ENCODE measurements at places on chromosomes 1 and 21.

DNA sequence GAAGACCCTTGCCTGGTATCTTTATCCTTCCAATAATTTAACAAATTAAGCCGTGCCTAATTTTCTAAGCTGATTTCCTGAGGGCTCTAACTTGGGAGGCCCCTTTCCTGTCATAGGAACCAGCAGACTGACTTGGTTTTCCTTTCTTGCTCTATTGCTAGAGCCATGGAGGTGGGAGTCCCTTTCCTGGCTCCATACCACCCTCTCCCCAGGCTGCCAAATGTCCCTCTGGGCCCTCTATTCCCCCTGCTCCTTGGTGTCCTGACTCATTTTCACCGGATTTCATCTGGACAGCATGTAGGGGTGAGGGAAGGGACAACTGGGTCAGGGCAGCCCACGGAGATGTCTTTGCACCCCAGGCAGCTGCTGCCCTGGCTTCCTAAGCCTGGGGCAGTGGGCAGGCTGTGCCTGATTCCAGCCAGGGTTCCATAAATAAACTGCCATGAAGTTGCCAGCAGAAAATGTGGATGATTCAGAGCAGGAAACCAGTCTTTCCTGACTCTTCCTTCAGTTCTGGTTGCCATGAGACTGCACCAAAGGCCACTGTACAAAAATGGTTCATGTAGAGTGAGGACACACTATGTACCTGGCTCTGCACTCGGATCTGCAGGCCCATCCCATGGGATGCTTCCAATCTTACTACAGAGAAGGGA is 38.0 kb upstream of the SERBP1 start:
- no peak for DNase-seq

- peak; percentile 75 for DNase-seq
These were observed at the start of gene ENAH for GRCh38 chr1:225652729-225653462. Gene ENAH (minus strand): TSS chr1:225653123. CDS start chr1:225652690, 433 bp downstream.

- DNase-seq: peak; percentile 8
These were observed 128.0 kb downstream of the SETD4 start for GRCh38 chr21:35932232-35932911.

- DNase-seq: no peak
These were observed 162.4 kb upstream of the BEND5 start for GRCh38 chr1:48939042-48939441.

DNA sequence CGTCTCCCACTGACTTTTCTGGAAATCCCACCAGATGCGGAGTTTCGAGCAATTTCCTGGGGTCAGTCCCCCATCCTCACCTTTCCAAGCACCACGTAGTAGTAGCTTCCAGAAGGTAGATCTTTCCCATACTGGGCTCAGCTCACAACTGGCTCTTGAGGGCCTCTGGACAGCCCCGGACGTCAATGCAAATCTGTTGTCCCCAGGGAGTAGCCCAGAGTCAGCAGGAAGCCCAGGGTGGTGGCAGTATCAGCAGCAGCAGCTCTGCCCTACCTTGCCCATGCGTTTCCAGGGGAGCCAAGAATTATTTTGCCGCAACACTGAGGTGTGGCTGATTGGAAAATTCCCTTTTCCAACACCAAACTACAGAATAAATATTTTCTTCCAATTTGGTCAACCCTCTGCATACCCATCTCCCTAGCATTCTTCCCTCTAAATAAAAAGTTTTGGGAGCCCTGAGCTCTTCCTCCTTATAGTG is 70.3 kb downstream of the CD46 start:
- DNase-seq: no peak

GRCh38 chr1:113732802-113733201 is 26.5 kb downstream of the PHTF1 start:
- no peak for DNase-seq

DNA sequence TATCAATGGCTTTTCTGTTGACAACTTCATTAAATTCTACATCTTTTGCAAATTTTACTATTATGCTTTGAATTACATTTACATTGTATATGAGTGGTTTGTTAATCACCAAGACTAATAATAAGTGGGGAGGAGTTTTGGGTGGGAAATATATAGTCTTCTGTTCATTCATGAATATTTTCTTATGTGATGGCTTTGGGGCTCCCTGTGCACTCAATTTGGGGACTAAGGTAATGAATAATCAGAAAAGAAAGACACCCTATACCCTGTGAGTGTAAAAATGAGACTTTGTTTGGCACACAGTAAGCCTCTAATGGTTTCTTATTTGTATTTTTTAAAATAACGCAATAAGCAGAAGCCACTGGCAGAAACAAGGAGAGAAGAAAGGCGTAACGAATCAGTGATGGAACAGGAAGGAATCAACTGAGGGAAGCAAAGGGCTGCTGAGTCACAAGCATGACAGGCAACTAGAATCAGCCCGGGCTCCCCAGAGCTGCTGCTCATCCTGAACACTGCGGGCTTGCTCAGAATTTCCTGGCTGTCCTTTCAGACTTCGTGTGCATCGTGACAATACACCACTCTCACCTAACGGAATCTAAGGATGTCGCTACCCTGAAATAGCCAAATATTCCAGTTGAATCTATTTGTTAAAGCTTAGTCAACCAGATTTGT is 20.8 kb upstream of the RGS2 start:
- DNase-seq: no peak

- DNase-seq: peak; percentile 54
These were observed 116.6 kb upstream of the HIVEP3 start for GRCh38 chr1:42035205-42035829.

GRCh38 chr1:204600968-204601367 is 84.6 kb downstream of the LRRN2 start:
- DNase-seq: no peak

DNA sequence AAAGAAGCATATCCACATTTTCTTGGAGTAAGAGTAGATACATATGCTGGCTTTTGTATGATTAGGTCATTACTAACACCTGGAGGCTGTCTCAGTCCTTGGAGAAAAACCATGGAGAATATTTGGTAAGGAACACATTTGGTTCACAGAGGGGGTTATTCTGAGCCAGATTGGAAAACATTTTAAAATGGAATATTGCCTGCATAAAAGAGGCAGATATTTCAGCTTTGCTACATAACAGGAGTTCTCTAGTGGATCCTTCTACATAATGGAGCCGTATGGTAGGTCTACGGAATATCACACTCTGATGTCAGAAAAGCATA is 415.1 kb downstream of the ADGRL2 start:
- no peak for DNase-seq

DNA sequence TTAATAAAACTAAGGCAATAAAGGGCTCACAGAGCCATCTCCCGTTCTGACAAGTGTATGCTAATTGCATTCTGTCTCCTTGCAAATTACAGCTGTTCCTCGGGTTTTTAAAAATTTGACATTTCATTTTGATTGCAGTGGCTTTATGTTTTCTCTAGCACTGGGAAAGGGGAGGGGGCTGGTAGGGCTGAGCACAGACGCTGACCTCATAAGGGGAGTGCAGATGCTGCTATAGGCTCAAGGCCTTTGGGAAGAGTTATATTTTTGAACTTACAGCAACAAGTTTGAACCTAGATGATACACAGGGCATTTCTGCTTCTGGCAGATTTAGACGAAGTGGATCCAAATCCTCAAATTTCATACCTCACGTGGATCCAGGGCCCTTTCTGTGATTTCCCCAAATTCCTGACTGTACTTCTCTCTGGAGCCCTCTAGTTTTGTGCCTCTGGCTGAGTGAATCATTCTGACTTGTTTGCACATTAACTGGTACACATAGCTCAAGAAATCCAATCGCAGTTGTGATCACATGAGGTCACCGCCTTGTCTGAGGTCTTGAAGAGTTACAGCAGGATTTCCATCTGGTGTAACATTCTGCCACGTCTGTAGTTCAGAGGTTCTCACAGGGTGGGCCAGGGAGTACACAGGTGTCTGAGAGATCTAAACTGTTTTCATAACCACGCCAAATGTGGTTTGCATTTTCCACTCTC is 230.3 kb downstream of the C1orf94 start:
- DNase-seq: no peak

- DNase-seq: no peak
These were observed 1.9 kb downstream of the SH3BGR start for GRCh38 chr21:39453571-39454179.

GRCh38 chr1:172277275-172277674 is 143.2 kb upstream of the C1orf105 start:
- DNase-seq: no peak

- no peak for DNase-seq
These were observed 26.4 kb upstream of the CLIC6 start for GRCh38 chr21:34642211-34643075.

- DNase-seq: no peak
These were observed 27.8 kb downstream of the CBR1 start for GRCh38 chr21:36097427-36098181.

DNA sequence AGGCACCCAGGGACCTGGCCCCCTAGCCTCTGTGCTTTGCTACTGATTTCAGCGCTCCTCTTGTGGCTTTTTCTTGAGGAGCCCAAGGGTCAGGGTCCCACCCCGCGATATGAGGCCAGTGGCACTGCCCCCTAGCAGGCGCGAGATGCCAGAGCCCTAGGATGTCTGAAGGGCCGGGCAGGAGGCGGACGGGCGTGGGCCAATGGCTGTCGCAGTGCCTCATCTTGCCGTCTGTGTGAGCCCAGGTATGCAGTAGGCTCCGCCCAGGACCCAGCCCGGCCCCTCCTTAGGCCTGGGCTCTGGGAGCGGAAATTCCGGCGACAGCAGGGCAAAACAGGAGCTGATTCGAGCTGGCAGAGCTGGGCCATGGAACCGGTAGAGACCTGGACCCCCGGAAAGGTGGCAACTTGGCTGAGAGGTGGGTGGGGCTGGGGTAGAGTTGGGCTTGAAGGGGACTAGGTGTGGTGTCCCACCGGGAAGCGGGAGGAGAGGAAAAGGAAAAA is at the start of gene CNKSR1:
CNKSR1 (plus strand) TSS at position 310 of the 503 bp plus-strand sequence; CDS start at position 367, 57 bp downstream.
- DNase-seq: no peak

GRCh38 chr1:40919475-40920011 is 57.4 kb upstream of the CITED4 start:
- DNase-seq: peak; percentile 57

- DNase-seq: no peak
These were observed 10.7 kb upstream of the HNRNPU start for GRCh38 chr1:244874974-244875579.

DNA sequence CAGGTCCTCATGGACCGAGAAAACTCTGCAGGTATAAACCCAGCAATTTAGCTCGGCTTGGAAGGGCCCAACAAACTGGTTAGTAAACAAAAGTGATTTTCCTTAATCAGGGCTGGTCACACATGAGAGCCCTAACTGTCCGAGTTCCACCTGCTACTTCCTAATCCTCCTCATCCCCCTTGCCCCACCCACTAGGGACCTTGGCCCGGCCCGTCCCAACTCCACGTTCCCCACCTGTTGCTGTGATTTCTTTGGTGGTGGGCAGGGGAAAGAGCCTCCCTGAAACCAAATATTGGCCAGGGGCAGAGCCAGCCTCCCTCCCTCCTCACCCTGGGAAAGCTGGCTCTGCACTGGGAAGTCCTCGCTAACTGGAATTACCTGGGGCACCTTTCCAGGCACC is 304.2 kb upstream of the PROX1 start:
- DNase-seq: no peak

DNA sequence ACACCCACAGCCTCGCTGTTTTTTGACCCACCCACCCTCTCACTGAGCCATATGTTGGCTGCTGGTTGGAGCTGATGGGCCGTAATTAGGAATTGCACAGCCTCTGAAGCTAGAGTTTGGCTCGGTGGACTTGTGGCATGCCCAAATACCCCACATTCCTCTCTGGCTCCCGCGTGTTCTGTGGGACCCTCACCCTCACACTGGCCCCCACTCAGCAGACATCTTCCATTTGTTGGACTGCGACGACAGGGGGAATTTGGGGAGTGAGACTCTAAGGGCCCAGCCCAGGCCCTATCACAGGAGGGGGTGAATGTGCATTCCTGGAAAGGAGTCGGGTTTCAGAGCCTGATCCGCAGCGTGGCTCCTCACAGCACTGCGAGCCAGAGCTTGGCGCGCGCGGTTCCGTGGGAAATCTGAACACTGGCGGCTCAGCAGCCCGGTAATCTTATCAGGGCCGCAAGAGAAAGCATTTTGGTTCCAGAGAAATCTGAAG is 5.2 kb downstream of the RCSD1 start:
- DNase-seq: no peak

- DNase-seq: peak; percentile 18
These were observed 77.0 kb downstream of the CTH start for GRCh38 chr1:70487910-70488665.

- DNase-seq: no peak
These were observed 106.2 kb downstream of the RUNX1 start for GRCh38 chr21:34942911-34943310.

- no peak for DNase-seq
These were observed 22.1 kb downstream of the CLIC4 start for GRCh38 chr1:24767351-24767750.

- no peak for DNase-seq
These were observed 23.7 kb upstream of the DISP1 start for GRCh38 chr1:222791006-222791710.

DNA sequence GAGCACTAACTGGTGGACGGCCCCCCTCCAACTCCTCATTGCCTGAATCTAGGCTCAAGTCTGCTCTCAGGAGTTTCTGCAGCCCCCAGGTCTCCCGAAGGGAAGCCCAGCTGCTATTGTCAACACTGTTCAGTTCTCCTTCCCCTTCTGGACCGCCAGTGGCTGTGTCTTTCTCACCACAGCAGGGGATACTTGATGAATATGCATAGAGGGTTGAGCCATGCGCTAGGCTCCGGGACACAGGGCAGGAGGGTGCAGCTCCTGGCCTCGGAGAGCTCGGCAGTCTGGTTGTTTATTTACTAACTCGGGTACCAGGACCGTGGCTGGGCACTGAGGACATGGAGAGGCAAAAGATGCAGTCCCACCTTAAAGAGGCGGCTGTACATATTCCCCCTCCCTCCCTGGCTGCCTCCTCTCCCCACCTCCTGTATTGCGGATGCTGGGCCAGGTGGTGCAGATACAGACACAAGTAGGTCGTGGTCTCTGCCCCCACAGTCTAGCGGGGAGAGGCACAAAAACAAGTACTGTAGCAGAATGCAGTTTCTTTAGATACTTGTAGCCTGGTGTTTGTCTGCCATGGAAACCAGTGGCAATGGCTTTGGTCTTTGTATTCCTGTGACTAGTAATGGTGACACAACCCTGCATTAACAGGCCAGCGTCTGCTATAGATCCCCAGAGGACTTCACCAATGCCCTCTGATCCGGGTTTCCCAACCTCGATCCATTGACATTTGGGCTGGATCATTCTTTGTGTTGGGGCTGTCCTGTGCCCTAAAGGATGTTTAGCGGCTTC is 26.2 kb downstream of the ARHGEF10L start:
- no peak for DNase-seq

DNA sequence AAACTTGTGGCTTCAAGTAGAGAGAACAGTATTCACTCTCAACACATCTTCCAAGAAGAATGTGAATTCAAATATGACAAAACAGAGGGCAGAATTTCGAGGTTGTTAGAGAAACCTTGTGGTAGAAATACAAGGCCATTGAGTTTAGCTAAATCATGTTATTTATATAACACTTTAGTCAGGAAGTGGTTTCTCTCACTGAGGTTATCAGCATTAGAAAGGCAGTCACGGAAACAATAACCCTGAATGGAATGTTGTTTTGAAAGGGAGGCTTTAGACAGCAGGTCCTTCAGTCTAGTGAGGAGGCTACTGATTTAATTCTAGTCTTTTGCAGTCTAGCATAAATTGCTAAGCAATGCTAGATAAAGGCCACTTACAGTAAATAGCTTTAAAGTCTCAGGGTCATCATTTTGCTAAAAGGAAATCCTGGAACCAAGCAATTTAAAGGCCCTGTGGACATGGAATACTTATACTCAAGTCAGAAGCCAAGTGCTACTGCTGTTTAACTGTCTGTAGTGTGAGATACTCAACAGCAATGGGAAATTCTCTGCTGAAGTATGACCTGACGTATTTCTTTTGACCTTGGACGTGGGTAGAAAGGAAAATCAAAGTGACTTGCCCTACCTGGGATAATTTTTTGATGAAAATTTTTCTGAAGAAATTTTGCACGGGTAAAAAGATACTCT is 89.0 kb upstream of the CHODL start:
- DNase-seq: no peak
